ENCODE measurements at places on chromosomes 7 and 10.

DNA sequence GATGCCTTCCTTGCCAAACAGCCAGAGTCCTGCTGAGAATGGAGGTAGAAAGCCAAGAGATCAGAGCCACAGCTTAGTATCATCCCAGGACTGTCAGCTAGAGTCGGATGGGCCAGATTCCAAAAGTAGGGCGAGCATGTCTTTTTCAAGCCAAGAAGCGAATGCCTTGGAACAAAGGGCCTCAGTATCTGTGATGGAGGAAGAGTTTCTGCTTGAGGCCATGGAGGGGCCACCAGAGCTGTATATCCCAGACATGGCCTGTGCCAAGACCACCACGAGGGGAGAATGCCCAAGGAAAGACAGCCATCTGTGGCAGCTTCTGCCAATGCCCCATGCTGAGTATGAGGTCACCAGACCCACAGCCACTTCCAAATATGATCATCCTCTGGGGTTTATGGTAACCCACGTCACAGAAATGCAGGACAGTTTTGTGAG is 44.3 kb upstream of the PPP1R17 start:
- DNase-seq: no peak

GRCh38 chr10:27699776-27700175 is 45.8 kb downstream of the MKX start:
- no peak for DNase-seq

- no peak for DNase-seq
Observed at GRCh38 chr10:130040817-130041330, 69.8 kb downstream of the C10orf143 start.

- peak; percentile 16 for DNase-seq
Observed at GRCh38 chr10:62082729-62083411, 181.4 kb downstream of the ARID5B start.

- no peak for DNase-seq
Observed at GRCh38 chr7:79598351-79598750, 144.9 kb upstream of the MAGI2 start.

- no peak for DNase-seq
Observed at GRCh38 chr10:525565-526315, 163.7 kb downstream of the DIP2C start.

GRCh38 chr10:32125023-32125422 is 68.8 kb upstream of the KIF5B start:
- no peak for DNase-seq

DNA sequence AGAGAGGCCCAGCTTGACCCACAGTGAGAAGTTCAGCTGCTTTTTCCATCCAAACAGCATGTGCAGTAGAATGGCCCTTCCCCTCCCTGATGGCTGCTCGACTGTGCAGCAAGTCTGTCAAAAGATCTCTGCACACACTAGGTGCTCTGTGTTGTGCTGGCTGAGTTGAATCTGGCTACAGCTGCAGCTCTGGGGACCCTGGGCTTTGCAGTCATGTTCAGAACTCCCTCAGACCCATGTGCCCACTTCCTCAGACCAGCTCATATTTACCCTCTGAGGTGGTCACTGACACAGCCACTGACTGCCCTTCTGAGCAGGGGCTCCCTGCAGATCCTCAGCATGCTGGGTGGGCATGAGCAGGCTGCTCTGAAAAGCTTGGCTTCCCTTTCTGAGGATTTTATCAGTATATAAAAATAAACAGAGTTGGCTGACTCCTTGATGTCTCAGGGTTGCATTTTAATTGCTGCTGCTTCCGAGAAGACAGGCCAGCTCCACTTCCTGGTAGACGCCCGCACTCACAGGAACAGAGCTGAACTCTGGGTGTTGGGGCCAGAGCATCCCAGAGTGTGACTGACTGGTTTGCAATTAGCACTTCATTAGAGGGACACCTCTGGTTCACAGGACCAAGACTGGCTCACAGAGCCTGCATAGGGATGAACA is 507.9 kb downstream of the RPS24 start:
- no peak for DNase-seq

DNA sequence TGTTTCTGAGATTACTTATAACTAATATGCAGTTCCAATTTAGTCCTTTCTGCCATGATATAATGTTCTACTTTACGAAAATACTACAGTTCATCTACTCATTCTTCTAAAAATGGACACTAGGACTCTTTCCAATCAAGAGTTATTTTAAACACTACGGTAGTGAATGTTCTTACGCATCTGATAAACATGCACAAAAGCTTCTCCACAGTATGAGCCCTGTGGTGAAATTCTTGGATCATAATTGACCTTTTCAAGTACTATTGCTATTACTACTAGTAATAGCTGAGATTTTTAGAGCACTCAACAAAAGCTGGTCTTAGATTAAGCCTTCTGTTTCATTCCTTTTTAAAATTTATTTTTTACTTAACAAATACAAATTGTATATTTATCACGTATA is 106.4 kb downstream of the CH25H start:
- no peak for DNase-seq

DNA sequence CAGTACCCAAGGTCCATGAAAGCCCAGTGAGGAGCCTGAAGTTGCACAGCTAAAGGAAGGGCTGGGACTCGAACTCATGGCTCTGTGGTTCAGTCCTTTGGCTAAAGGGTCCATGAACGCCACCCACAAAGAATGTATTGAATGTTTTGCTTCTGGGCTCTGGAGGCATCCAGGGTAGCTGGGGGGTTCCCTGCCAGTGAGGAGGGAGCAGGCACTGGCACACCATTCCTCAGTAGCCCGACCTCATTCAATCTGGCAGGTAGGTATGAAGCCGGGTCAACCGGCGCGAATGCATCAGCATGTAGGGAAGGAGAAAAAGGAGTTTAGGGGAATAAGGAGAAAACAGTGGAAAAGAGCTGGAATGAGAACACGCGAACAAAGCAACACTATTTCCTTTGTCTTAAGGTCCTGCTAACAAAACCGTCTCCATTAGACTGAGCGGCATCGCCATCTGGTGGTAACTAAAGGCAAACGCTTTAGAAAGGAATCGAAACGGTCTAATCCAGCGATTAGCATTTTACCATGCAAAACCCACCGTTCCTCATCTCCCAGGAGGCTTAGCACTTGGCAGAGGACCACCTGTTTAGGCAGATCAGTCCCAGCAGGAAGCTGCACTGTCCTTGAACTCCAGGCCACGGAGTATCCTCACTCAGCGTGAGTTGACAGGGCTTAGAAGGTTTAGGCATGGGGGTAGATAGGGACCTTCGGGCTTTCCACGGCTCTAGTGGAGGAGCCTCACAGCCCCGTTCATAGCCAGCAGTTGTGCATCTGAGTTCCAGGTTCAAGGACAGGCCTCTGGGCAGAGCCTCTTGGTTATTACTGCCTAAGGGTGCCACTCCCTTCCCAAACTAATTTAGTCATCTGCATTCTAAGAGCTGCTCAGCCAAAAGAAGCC is 122.8 kb downstream of the UBE2H start:
- peak; percentile 50 for DNase-seq

DNA sequence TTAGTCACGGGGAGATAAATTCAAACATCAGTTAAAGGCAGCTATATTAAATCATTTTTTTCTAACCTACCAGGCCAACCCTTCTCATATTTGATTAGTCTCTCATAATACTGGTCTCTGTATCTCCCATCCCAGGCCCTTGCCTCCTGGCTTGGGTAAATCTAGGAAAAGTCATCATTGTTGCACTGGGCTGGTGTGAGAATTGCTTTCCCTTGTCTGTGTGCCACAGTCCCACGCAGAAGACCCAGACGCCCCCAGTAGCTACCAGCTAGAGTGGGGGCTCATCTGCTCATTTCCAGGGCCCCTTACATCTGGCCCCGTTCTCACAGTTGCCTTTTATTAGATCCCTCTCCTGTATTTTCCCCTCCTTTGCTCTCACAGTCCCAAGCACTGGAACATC is 67.6 kb upstream of the VIPR2 start:
- DNase-seq: no peak

- DNase-seq: no peak
Observed at GRCh38 chr7:118938845-118939244, 714.3 kb downstream of the ANKRD7 start.

DNA sequence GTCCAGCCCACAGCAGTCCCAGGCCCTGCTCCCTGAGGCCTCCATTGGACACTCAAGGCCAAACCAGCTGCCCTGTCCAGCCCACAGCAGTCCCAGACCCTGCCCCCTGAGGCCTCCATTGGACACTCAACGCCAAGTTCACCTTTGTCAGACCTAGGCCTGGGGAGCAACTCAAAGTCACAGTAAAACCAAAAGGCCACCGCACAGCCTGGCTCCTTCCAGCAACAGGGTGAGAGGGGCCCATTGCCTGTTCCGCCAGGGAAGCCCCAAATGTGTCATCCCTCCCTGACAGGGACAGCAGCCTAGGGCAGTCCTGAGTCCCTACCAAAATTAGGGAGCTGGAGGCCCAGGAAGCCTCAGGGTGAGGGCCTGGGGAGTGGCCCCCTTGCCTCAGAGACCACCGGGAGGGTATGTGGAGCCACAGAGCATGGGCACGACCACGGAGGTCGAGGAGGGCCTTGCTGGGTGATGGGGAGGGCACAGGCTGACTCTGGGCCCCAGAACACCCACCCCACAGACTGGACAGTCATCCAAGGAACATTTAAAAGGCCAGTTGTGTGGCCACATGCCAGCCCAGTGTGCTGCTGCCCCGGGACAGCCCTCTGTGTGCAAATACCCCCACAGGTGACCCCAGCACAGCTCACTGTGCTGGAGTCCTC is 66.5 kb upstream of the PPP2R2D start:
- DNase-seq: no peak

- DNase-seq: no peak
Observed at GRCh38 chr10:1961989-1962388, 224.7 kb upstream of the ADARB2 start.

- DNase-seq: no peak
Observed at GRCh38 chr10:128500642-128501041, 374.4 kb upstream of the MKI67 start.

DNA sequence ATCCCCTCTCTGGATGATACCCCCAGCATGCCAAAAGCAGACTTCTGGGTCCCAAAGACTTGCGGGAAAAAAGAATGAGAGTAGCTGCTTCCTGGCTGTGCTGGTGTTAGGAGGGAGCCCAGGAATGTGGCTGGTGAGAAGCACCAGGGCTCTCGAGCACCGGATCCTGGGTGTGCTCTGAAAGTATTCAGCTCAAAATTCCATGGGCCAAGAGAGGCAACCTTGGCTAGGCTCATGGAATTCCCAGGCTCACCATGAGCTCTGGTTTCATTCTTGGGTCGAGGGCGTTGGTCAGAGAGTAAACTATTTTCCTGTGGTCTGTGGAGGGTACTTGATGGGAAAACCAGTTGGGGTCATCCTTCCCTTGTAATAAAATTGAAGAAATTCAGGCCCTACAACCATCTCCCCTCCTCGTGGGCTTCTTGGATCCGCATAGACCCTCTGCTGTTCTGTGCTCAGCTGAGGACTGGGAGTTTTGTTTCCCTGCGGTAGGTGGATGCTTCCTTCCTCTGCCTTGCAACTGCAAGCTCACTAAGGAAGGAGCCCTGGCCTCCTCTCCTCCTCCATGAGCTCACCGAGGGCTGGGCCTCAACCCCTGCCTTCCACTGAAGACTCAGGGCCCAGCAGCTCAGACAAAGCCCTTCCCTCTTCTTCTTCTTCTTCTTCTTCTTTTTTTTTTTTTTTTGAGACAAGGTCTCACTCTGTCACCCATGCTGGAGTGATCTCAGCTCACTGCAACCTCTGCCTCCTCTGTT is 34.5 kb upstream of the AQP1 start:
- DNase-seq: peak; percentile 37
